Upper lobe of right lung (tissue), 1 donor: ENCODE measurements at places on chromosomes 6 and 20.

- no peak for DNase-seq
These were observed 206.8 kb downstream of the SIM1 start for GRCh38 chr6:100257793-100258395.

GRCh38 chr6:160461641-160462040 is 113.5 kb downstream of the SLC22A3 start:
- no peak for DNase-seq

DNA sequence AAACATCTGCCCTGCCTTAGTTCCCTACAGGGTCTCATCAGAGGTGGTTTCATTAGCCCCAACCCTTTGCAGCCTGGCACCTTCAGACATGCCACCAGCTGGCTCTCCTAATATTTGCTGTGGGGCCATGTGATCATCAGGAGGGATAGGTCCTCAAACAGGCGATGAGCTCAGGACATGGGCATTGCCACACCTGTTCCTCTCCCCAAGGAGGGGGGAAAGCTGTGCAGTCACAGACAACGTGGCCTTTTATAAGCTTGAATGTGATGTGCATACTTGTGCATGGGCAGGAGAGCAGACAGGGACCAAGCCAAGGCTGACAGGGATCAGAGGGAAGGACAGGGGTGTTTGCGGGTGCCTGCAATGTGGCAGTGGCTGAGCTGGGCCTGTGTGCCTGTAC is 78.8 kb upstream of the ZNFX1 start:
- no peak for DNase-seq

- no peak for DNase-seq
These were observed 86.4 kb upstream of the CBLN4 start for GRCh38 chr20:56091628-56092234.

DNA sequence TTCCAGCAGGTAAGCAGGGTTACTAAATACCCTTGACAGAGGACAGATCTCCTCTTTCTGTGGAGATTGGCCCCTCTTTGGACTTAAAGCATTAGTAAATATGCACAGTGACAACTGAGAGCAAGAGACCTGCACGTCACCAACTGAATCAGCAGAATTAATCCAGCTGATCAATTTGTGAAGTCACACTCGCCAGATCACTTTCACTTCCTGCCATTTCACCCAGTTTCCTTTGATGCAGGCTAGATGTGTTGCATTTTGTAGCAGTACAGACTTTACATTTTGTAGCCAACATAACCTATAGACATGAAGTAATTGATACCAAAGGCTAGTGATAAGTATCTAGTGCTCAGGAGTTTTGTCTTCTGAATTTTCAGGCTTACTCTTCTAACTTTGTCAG is 11.9 kb downstream of the SYNE1 start:
- DNase-seq = no peak

- no peak for DNase-seq
These were observed 92.3 kb upstream of the HCRTR2 start for GRCh38 chr6:55082021-55082420.

GRCh38 chr20:49445176-49445575 is 37.3 kb downstream of the KCNB1 start:
- no peak for DNase-seq

- DNase-seq = peak; percentile 41
These were observed 1493.5 kb upstream of the DEFB115 start for GRCh38 chr20:29763821-29764511.

- DNase-seq = no peak
These were observed 6.5 kb upstream of the TMEM242 start for GRCh38 chr6:157329829-157330228.

DNA sequence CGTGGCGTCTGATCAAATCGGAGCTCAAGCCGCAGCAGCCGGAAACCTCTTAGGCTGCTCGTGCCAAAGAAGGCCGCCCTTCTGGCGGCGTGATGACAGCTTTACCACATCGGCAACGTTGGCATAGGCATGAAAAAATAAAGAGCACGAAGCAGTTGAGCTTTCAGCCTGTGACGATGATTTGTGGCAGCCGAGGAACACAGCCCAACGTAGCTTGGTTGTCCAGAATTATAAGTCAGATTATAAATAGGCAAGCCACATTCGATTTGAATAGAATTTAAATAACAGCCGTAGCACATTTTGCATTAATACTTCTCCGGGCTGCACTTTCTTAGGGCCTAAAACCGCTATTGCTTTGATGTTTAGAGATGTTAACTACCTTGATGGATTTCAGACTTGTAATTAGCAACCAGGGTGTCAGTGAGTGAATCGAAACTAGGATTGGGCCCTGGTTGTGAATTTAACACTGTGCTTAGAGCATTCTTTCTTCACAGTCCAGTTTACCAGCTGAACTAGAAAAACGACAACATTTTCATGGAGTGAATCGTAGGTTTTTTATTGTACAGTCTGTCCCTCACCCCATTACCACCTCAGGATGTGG is 864 bp upstream of the BCLAF1 start:
- DNase-seq = peak; percentile 87

DNA sequence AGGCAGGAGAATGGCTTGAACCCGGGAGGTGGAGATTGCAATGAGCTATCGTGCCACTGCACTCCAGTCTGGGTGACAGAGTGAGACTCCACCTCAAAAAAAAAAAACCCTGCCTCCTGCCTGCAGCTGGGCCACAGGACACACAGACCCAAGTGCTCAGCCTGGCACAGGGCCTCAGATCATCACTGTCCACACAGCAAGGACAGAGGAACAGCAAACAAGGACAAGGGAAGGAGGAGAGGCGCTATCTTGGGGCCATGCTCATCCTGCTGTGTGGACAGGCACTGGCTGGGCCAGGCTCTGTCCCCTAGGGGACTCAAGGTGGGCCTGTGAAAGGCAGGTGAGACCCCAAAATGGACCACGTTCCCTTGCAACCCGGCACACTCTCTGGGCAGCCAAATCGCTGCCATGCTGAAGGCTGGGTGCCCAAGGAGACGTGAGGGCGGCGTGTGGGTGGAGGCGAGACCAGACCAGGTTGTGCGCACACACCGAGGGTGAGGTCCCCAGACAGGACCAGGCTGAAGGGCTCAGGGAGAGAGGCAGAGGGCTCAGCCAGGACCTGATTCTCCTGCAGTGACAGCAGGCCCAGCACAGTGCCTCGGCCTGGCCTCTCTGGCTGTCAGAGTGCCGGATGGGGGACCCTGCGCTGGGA is 9.1 kb downstream of the UCKL1 start:
- no peak for DNase-seq

- DNase-seq = no peak
These were observed 8.8 kb upstream of the BPHL start for GRCh38 chr6:3109761-3110160.

DNA sequence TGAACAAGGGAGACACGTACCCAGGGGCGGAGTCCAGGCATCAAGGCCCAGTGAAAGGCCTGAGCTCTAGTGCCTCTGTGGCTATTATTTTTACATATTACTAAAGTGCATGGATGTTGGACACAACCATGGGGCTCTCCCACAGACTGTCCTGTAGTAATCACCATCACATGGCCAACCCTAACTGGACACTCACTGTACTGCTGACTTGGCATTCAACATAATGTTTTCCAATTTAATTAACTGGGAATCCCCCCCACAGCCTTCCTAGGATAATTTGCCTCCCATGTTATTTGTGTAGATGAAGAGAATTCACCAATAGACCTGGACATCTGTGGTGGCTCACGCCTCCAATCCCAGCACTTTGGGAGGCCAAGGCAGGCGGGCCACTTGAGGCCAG is 34.5 kb downstream of the ARFGEF2 start:
- no peak for DNase-seq

GRCh38 chr6:29201966-29202365 is 31.3 kb downstream of the OR2J2 start:
- DNase-seq = no peak

GRCh38 chr6:39420300-39421265 is 98.1 kb upstream of the KCNK16 start:
- DNase-seq = no peak

- DNase-seq = no peak
These were observed 184.3 kb upstream of the SNX9 start for GRCh38 chr6:157638779-157639178.

DNA sequence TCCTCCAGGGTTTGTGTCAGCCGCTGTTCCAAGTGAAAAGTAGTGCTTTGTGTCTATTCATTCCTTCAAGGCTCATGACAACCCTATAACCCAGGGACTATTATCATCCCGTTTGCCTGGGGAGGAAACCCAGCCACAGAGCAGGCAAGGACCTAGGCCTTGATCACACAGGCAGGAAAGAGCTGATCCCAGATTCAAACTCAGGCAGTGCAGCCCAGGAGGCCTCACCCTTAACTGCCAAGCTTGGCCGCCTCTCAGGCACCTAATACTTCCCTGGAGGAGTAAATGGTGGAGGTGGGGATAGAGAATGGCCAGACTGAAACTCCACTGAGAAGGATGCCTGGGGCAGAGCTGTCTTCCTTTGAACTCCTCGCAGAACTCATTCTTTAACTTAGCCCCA is 215.1 kb upstream of the QKI start:
- no peak for DNase-seq

DNA sequence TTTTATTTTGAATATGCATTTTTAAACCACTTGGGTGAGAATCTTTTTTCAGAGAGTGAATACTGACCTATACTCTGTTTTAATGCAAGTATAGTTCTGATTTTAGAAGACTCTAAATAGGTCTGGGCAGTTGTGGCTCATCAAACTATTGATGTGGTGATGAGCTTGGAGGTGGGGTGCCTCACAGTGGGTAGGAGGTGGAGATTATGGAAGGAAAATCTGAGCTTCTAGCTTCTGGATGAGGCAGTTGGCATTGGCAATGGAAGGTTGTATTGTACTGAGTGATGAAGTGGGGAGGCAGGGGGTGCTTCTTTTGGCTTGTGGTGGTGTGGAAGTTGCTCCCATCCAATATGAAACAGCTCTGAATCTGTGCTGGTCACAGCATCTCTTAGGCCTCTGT is 52.7 kb downstream of the VAPB start:
- DNase-seq = no peak

DNA sequence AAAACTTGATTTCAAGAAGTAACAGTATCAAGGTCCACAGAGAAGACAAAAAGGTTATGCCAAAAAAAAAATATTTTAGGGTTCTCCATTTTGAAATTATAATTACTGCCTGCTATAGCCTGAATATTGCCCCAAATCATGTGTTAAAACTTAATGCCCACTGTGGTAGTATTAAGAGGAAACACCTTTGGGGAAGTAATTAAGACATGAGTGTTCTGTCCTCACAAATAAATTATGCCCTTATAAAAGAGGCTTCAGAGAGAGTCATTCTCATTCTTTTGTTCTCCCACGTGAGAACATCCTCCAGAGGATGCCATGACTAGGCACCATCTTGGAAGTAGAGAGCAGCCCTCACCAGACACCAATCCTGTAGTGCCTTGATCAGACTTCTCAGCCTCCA is 66.2 kb downstream of the GMDS start:
- DNase-seq = no peak

- no peak for DNase-seq
These were observed 1.7 kb downstream of the C20orf204 start for GRCh38 chr20:64037498-64038213.

- DNase-seq = no peak
These were observed 30.7 kb downstream of the TUBB2B start for GRCh38 chr6:3196770-3197169.

GRCh38 chr6:74366634-74367033 is 670.6 kb downstream of the CD109 start:
- DNase-seq = no peak

- DNase-seq = no peak
These were observed 12.9 kb upstream of the EZR start for GRCh38 chr6:158832026-158832425.

DNA sequence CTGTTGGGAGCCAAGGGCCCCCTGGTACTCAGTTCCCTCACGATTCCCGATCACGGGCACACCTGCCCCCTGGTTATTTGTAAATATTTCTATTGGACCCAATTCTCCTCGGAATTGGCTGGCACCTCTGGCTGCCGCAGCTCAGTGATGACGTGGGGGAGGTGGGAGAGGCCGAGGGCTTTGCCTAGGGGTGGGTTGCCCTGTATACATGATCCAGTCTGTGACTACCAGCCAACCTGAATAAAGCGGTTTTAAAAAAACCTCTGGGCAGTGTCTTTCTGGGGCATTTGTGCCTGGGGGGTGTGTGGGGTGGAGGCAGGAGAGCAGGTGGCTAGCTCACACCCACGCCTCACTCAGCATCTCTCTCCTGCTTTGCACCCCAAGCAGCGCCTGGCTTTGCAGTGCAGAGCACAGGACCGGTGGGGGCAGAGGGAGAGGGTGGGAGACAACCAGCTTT is 42.2 kb downstream of the VSTM2L start:
- no peak for DNase-seq

- no peak for DNase-seq
These were observed 324.2 kb upstream of the CITED2 start for GRCh38 chr6:139698526-139699176.

- no peak for DNase-seq
These were observed 22.0 kb downstream of the RALY start for GRCh38 chr20:34015401-34016335.

GRCh38 chr20:37991908-37992307 is 41.3 kb downstream of the TTI1 start:
- no peak for DNase-seq

DNA sequence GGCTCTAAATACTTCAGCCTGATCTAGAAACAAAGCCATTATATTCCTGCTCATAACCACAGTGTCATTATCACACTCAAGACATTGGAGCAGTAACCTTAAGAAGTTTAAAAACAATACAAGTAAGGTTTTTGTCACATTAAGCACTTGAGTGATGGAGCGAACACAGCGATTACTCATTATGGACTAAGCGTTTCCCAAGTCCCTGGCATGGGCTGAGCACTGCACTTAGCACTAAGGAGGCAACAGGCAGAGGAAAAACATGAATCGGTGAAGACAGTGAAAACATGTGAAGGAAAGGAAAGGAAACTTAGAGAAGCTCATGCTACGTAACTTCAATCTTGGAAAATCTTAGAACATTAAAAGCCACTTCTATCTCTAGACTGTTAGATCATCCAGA is 108.7 kb downstream of the SLC24A3 start:
- no peak for DNase-seq

GRCh38 chr20:25539742-25540672 is 45.3 kb downstream of the NINL start:
- DNase-seq = no peak

- DNase-seq = no peak
These were observed 242.4 kb upstream of the MAP3K7 start for GRCh38 chr6:90829311-90829710.

- DNase-seq = no peak
These were observed 18.4 kb downstream of the UBE3D start for GRCh38 chr6:83047065-83047754.

DNA sequence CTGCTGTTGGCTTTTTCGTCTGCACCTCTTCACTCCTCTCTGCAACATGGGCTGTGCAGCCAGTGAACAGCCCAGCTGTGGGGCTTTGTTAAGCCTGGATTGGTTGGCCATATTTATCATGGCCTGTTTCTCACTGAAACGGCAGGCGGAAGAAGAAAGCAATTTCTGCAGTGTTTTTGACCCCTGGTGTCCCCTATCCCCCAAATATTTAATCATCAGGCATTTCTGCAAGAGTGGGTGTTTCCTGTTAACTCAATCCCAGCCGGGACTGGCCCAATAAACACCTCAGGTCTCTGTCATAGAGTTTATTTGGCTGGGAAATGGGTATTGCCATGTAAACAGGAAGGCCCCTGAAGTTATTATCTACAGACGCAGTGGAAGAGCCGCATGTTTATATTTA is 174.8 kb upstream of the SUPT3H start:
- DNase-seq = no peak

GRCh38 chr6:121694389-121694788 is 258.9 kb downstream of the GJA1 start:
- DNase-seq = no peak

GRCh38 chr6:125747589-125748405 is 1.6 kb upstream of the HEY2 start:
- peak; percentile 71 for DNase-seq

- no peak for DNase-seq
These were observed 552.3 kb upstream of the JARID2 start for GRCh38 chr6:14693301-14694192.

- DNase-seq = no peak
These were observed 310.0 kb downstream of the ESR1 start for GRCh38 chr6:152117156-152118133.
